ENCODE measurements at places on chromosomes 7 and 10.

- no peak for DNase-seq
Measured at GRCh38 chr10:86300399-86300925, 66.1 kb downstream of the GRID1 start.

- DNase-seq = no peak
Measured at GRCh38 chr7:258476-259190, 31.3 kb upstream of the FOXL3 start.

- no peak for DNase-seq
Measured at GRCh38 chr7:142359694-142360279, 101.9 kb upstream of the PRSS58 start.

- DNase-seq = no peak
Measured at GRCh38 chr10:77592946-77593636, 44.5 kb downstream of the KCNMA1 start.

DNA sequence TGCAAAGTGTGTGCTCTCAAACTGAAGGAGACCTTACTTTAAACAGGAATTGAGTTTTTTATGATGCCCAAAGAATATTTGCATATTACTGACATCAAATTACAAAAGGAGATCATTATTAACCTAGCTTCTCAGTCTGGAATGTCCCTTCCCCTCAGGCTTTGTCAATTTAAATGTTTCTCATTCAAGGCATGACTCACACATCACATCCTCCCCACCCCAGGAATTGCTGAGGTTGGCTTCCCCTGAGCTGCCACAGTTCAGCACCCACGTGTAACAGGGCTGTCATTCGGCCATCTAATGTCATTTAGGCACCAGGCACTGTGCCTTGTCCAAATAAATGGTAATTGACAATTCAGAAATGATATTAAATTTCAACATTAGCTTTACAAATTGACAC is 305.9 kb upstream of the MGMT start:
- no peak for DNase-seq

- no peak for DNase-seq
Measured at GRCh38 chr10:27481486-27481885, 22.6 kb upstream of the RAB18 start.

DNA sequence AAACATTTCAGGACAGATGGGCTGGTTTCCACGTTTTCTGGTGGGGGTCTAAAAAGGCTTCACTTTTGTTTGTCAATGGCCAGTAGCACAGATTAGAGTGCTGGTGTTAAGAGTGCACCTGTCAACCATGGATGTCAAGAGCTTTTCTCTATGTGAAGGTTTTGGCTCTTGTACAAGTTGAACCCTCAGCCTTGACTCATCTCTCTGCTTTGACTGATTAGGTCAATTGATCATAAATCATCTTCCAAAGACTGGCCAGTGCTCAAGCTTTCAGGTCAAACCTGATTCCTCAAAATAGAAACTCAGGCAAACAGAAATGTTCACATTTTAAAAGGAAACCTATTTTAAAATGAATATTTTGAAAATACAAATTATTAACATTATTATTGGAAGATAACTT is 59.6 kb upstream of the SP4 start:
- no peak for DNase-seq

GRCh38 chr7:127771707-127772106 is 119.7 kb downstream of the SND1 start:
- no peak for DNase-seq

DNA sequence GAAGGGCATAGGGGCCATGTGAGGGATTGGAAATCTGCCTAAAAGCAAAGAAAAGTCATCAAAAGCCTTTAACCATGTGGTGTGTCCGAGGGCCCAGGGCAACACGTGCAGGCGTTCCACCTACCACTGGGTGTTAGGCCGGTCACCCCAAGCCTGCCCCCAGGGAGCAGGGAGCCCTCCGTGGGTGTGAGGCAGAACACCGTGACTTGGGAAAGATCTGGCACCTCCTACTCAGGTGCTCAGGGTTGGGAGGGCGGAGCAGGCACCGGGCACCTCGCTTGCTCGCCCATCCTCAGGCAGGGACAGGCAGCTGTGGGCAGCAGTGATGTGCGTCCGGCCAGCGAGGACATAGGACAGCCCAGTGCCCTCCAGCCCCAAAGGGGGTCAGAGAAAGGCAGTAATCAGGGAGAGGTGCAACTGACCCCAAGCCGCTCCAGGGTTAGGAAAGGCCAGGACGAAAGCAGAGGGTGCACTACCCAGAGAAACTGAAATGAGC is 80.7 kb upstream of the CHST15 start:
- DNase-seq = no peak

- no peak for DNase-seq
Measured at GRCh38 chr7:123067814-123068213, 72.3 kb upstream of the TAS2R16 start.

- DNase-seq = no peak
Measured at GRCh38 chr7:45118292-45118691, 6.8 kb upstream of the TBRG4 start.

DNA sequence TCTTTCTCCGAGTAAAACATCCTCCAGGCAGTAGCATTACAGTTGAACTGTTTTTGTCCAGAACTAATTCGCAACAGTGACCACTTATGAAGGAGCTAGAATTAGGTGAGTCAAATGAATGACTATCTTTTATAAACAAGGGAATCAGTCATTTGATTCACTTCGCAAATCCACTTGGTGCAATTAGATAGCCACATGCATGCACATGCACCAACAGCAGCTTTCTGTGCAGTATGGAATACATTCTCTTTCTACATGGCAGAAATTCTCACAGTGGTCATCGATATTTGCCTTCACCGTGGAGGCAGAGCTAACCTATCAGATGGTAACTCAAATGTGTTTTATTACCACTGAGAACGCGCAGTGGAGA is 118.8 kb downstream of the CDK6 start:
- no peak for DNase-seq

GRCh38 chr10:1166101-1166827 is 110.1 kb downstream of the WDR37 start:
- DNase-seq = no peak

DNA sequence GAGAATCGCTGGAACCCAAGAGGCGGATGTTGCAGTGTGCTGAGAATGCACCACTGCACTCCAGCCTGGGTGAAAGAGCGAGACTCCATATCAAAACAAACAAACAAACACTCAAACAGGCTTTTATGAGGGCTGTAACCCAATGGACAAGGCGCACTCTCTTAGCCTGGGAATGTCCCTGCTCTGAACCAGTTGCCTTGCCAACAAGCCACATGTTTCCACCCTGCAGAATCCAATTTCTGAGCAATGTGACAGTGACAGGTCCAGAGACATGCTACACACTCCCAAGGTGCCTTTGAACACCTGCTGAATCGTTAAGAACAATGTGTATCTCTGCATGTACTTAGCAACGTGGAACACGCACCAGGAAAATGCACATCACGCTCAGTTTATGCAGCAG is 186.8 kb upstream of the AUTS2 start:
- DNase-seq = no peak

DNA sequence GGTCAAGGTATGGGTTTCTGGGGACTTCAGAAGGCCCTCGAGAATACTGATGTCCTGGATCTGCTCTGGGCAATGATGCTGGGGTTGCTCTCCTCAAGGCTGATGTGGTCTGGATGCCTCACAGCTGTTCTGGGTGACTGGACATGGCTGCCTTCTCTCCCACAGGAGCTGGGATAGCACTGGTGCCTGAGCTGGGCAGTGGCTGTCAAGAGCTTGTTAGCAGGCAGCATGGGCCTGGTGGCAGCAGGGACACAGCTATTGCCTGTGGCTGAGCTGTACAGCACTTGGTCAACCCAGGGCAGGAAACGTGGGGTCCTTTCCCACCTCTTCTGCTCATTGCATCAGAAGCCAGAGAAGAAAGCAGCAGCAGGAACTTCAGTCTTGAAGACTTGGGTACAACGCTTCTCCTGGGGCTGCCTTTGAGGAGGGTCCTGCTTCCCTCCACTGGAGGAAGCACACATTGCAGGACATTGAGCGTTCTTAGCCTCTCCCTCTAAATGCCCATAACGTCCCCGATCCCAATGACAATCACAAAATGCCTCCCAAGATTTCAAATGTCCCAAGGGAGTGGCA is 13.0 kb downstream of the ADCYAP1R1 start:
- DNase-seq = no peak

- no peak for DNase-seq
Measured at GRCh38 chr10:17196573-17196972, 4.9 kb downstream of the TRDMT1 start.

GRCh38 chr10:101545898-101546297 is 42.2 kb downstream of the POLL start:
- no peak for DNase-seq

- DNase-seq = no peak
Measured at GRCh38 chr7:105278973-105279687, 109.6 kb downstream of the SRPK2 start.

- no peak for DNase-seq
Measured at GRCh38 chr10:30749385-30749784, 119.8 kb upstream of the LYZL2 start.

DNA sequence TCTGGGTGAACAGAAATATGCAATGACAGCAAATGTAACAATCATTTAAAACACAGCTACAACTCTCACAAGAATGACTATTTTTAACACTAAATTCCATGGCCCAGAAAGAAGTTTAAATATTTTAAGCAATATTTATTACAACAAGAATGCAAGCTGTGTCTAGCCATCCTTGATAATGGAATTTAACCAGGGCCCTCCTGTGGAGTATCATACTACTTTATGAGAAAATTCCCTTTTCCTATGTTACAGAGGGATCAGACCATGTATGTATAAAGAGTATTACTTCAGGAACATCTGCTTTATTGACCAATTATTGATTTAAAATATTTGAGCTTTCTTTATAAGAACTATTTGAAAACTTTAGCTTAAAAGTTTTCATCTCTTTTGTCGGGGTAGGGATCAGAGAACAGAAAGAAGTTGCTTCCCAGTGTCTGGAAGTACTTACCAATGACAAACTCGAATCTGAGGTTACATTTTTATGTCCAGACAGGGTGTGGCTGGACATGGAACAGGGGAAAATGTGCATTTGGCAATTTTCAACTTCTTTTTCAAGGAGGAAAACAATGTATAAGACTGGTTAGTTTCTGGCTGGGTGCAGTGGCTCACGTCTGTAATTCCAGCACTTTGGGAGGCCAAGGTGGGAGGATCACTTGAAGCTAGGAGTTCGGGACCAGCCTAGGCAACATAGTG is 48.3 kb upstream of the NRBF2 start:
- no peak for DNase-seq

GRCh38 chr10:96658844-96659243 is 61.5 kb downstream of the PIK3AP1 start:
- no peak for DNase-seq

DNA sequence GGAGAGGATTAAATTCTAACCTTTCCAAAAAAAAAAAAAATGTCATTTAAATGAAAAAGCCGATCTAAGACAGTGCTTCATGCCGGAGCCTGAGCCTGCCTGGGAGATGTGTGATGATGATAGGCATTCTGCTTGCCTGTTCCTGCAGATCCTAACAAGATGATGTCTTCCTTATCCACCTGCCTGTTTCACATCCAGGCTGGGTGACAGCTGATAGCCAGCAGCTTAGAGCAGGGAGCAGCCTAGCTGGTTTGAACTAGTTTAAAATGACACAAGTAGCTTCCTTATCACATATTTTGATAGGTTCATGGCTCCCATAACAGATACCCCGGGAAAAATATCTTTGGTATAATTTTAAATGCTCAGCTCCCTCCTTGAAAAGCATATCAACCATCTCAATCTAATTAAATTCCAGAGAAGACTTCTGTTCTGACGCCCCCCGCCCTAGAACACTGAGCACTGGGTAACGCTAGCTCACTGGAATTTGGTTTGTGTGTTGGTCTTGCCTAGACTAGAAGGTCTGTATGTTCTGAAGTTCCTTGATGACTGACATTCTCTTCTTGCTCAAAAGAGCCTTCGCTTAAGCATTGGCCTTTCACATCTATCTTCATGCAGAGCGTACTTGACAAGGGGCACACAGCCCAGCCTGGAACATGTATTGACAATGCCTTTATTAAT is 96.9 kb upstream of the FGFR2 start:
- DNase-seq = no peak

GRCh38 chr10:122279725-122280141 is 8.6 kb downstream of the BTBD16 start:
- DNase-seq = no peak

DNA sequence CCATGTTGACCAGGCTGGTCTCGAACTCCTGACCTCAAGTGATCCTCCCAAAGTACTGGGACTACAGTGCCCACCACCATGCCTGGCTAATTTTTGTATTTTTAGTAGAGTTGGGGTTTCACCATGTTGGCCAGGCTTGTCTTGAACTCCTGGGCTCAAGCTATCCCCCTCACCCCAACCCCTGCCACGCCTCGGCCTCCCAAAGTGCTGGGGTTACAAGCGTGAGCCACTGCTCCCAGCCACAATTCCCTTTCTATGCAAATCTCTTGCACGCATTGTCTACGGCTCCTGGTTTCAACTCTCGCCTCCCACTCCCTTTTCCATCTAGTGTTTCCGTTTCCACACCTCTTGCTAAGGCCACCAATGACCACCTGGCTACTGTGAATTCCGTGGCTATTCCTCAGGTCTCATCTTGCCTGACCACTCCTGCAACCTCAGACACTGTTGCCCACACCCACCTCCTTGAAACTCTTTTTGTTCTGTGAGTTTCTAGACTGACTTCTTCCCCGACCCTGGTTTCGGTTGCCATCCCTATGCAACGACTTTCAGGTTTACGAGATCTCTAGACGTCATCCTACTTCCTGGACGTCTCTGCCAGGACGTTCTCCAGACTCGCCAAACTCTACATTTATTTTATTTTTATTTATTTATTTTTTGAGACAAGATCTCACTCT is 3.4 kb downstream of the CLDN3 start:
- DNase-seq = no peak

- DNase-seq = no peak
Measured at GRCh38 chr7:136326045-136326609, 349.0 kb upstream of the MTPN start.

GRCh38 chr10:6482737-6483357 is 97.2 kb downstream of the PRKCQ start:
- DNase-seq = no peak

DNA sequence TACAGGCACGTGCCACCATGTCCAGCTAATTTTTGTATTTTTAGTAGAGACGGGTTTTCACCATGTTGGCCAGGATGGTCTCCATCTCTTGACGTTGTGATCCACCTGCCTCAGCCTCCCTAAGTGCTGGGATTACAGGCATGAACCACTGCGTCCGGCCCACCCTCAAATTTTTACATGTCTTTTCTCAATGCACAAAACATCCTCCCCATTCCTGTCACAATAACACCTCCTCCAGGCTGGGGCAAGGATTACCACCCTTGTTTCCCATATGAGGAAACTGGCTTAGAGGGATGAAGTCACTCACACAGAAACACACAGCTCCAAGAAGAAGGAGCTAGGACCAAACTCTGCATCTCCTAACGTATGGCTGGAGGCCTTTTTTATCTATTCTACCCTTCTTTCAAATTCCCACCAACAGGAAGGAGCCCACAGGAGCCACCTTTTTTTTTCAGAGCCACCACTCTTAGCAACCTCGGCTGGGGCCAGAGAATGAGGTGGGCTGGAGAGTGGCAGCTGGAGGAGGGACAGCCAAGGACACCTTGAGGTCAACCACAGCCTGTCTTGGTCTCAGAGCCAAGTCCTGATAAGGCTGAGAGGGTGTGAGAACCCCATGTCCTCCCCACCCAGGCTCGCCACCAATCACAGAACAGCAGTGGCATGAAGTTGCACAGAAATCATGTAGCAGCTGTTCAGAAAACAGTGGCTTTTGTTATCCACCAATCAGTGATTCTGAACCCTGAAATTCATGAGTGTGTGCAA is 113.1 kb upstream of the PDLIM1 start:
- no peak for DNase-seq

GRCh38 chr7:80480566-80480965 is 31.3 kb downstream of the GNAT3 start:
- no peak for DNase-seq

- DNase-seq = no peak
Measured at GRCh38 chr10:103396789-103397087, 312 bp downstream of the PDCD11 start.

- no peak for DNase-seq
Measured at GRCh38 chr7:76381814-76382213, 23.0 kb upstream of the YWHAG start.

All from GM19239 (cell line).